Lower lobe of right lung (tissue), 2 donors: ENCODE measurements at places on chromosomes 5 and 9. TPM values are rescaled to one million over a fixed set of nuclear protein-coding genes. Genes with fewer than 3 reads are reported as not detected.

NPR3 gene
- 35.8 TPM for total RNA-seq

CNOT8 gene
- 106 TPM for total RNA-seq

SMC2 gene
- 10.4 TPM for total RNA-seq

SLC34A1 gene
- not detected for total RNA-seq

- no peak for DNase-seq
These were observed 39.5 kb downstream of the RASGEF1C start for GRCh38 chr5:180169248-180170105.

GRCh38 chr5:160685695-160686094, 166.3 kb downstream of the ATP10B start:
- DNase-seq: no peak
